RPMI7951 (cell line): ENCODE measurements at places on chromosomes 2 and 18.
A peak's percentile ranks its signal among the peaks of the same experiment; 100 is the strongest.

DNA sequence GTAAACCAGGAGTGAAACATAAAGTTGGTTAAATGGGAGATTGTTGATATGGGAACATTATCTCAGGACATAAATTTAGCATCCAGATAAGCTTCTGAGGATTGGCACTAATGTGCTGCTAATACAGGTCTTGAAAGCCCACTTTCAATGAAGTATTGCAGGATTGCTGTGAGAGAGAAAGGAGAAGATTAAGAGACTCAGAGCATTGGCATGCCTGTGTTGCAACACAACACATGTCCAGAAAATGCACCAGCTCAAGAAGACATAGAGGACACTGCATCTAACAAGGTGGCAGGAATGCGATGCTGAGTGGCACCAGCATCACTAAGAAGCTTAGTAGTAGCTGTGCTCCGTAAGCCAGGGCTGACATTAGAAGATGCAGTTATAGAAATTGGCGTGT, 728.9 kb downstream of the SUCLG1 start:
- DNase-seq = no peak

- DNase-seq = no peak
These were observed 4.3 kb downstream of the TSHZ1 start for GRCh38 chr18:75214766-75215510.

DNA sequence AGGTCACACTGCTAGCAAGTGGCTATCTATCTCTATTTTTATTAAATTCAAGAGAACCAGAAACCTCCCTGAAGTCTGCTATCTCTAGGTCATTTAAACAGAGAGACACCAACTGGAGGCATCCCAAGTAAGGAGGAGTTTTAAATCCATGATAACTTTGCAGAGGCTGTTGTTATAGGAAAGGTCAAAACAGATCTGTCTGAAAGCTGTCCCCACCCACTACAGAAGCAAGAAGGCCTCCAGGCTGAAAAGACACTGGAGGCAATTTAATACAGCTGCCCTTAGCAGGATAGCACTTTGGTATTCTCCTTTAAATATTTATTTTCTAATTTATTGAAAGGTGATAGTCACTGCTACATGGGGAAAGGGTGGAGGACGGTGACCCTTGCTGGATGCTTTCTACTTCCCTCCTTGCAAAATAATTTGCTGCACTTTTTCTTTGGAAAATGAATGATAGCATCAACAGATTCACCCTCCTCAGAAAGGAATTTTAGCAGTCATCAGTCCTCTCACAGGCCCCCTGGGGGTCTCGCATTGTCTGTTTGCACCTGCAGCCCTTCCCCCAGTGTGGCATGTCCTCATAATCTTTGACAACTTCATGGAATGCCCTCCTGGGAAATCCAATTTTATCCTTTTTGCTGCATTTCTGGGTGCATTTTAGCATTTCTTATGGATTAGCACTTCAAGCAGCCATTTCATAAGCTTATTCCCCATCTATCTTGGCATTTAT, 429.5 kb upstream of the TNP1 start:
- no peak for DNase-seq

DNA sequence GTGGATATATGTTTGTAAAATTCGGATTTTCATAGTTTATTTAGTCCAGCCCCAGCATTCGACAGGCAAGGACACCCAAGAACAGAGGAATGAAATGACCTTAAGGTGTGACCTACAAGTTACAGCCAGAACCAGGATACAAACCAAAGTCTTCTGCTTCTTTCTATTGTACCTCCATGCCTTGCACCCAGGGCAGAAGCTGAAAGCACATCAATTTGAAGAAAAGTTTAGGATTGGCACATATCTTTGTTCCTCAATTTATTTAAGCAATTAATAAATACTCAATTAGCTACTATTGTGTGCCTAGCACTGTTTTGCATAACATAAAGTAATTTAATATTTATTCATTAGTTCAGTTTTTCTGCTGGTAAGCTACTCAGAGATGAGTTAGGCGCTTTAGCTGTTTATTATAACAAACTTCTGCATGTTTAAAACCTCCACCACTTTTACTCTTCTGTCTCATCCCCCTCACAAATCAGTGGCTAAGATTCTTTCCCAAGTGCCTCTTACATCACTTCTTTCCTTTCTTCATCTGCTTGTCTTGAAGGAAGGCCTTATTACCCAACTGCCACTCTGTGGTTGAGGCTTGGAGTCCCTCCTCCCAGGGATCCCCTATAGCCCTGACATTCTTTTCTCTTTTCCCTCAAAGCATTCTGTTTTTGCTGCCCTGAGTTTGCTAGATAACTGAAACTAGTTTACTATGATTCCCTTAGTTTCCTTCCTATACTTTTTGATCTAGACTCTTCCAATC, 37.1 kb upstream of the DARS1 start:
- DNase-seq = no peak

GRCh38 chr2:238528953-238529781, 102.4 kb downstream of the ASB1 start:
- DNase-seq = peak; percentile 58

DNA sequence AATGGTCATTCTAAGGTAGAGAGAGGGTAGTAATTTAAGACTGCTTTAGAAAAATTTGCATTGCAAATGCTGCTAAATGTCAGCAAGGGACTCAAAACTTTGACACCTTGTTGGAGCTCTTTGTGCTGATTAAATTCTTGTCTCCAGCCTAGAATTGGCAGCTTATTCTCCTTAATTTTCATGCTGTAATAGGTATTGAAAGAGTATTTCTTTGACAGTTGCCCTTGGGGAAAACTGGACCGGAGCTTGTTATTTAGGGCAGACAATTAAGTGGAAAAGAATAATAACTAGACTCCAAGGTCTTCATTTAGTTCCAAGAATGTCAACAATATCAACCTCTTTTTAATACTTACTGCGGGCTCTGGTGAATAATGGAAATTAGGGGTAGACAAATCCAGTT, 264.0 kb downstream of the TPGS2 start:
- no peak for DNase-seq

DNA sequence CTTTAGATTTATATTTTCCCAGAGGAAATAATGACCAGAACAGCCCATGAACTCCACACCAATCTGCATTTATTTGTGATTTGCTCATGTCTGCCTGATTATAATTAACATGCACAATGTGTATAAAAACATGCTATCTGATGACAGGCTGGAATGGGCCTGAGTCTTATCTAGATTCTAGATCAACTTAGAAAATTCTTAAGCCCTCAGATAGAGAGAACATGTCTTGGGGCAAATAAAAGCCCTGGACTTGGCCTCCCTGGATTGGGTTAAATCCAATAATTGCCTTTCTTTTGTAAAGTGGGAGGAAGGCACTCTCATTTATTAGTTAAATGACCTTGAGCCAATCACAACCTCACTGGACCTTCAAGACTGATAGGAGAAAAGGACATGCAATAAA, 61.8 kb downstream of the EVA1A start:
- peak; percentile 49 for DNase-seq

DNA sequence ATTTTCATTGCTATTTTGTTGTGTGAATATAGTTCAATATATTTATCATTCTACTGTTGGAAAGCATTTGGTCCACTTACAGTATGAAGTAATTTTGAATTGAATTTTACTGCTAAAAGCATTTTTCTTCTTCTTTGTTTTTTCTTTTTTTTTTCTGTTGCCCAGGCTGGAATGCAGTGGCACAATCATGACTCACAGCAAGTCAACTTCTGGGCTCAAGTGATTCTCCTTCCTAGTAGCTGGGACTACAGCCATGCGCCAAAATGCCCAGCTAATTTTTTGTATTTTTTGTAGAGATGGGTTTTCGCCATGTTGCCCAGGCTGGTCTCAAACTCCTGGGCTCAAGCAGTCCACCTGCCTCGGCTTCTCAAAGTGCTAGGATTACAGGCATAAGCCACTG, 2.4 kb upstream of the ETAA1 start:
- DNase-seq = peak; percentile 56

GRCh38 chr2:162579169-162579568, 235.2 kb downstream of the GCA start:
- no peak for DNase-seq

- no peak for DNase-seq
These were observed 21.1 kb downstream of the SERPINE2 start for GRCh38 chr2:224017957-224018356.

GRCh38 chr2:33316328-33316727, 160.1 kb upstream of the RASGRP3 start:
- DNase-seq = no peak
